Activated naive CD4-positive, alpha-beta T cell treated with anti-CD3 and anti-CD28 coated beads, Interleukin-2, amount 50 U/mL, for 72 hours (primary cell): ENCODE measurements at places on chromosomes 7 and 10.

- DNase-seq, result no peak
Observed at GRCh38 chr10:127221281-127221680, 24.9 kb upstream of the INSYN2A start.

DNA sequence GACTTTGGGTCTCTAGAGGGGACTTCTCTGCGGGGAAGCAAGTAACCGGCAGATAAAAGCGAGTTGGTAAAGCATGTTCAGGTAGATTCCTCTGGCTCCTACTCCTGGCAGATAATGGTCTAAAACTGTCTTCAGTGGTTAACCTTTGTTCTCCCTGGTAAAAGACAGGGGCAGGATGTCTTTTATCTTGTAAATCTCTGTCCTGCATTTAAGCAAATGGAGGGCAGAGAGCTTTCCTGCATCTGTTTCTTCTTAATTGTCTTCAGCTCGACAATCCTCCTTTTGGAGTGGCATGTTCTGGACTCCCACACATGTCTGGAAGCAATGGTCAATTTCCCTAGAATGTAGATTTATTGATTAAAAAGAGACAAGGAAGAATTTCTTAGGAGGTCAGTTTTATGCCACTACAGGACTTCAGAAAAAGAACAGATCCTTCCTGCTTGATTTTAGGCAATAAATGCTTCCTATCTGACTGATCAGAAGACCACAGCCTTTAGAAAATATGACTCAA, 16.6 kb downstream of the C7orf33 start:
- DNase-seq, result no peak

DNA sequence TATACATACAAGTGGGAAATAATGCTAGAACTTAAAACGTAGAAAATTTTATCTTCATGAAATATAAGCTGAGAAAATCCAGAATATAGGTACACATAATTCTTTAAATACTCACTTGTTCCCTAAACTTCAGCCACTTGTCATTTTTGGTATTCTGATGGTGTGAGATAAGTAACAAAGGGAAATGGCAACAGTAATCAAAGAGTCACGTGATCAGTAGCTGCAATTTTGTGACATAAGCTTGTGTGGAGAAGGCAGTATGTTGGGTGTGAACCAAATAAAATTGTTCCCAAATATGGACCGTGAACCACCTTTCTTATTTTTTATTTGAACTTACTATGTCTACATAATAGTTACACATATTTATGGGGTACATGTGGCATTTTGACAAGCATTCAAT, 650.3 kb upstream of the ADARB2 start:
- no peak for DNase-seq

GRCh38 chr10:94300042-94300441, 62.7 kb downstream of the NOC3L start:
- DNase-seq, result no peak

DNA sequence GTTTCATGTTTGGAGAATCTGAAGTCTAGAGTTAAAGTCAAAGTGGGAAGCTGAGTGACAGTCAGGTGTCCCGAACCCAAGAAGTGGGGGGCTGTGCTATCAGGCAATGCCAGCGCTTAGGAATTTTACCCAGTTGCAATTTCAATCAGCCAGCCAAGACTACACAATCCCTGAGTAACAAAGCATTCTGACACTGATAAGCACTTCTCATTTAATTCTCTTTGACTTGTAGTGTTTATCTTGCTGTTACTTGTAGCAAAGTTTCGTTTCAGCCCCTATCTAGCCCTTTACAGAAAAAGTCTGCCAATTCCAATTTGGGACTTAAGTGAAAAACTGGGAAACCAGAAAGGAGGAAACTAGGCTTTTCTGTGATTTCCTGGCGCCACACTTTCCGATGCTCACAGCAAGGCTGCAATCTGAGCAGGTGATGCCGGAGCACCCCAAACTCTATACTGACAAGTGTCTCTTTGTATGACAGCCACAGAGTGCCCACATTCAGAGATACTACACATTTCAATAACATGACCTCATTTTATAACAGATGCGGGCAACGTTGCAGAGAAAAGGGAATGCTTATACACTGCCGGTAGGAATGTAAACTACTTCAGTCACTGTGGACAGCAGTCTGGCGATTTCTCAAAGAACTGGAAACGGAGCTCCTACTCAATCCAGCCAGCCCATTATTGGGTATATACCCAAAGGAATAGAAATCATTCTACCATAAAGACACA, 61.0 kb downstream of the ITIH5 start:
- DNase-seq, result no peak

GRCh38 chr7:80312139-80312661, 177.6 kb downstream of the GNAI1 start:
- no peak for DNase-seq

- no peak for DNase-seq
Observed at GRCh38 chr7:81415181-81415580, 354.7 kb downstream of the HGF start.

- DNase-seq, result no peak
Observed at GRCh38 chr10:131850383-131850870, 50.4 kb upstream of the PPP2R2D start.

- no peak for DNase-seq
Observed at GRCh38 chr10:695396-695795, 5.9 kb upstream of the DIP2C start.

DNA sequence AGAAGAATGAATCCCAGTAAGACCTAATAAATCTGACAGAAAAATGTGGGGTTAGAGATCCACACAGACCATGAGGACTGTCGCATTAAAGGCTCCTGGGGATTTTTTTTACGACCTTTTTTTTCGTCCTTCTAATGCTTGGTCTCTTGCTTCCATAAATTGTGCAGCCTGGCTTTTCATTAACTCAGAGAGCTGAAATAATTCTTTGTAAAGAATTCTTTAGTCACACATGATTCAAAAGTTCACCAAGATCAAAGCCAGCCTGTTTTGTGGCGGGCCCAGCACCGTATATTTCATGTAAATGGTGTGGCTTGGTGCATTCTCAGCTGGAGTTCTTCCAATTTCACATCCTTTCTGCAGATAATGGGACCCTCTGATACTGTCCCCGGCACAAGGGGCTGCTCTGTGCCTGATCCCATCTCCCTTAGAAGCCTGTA, 206.6 kb upstream of the BMPER start:
- DNase-seq, result no peak

DNA sequence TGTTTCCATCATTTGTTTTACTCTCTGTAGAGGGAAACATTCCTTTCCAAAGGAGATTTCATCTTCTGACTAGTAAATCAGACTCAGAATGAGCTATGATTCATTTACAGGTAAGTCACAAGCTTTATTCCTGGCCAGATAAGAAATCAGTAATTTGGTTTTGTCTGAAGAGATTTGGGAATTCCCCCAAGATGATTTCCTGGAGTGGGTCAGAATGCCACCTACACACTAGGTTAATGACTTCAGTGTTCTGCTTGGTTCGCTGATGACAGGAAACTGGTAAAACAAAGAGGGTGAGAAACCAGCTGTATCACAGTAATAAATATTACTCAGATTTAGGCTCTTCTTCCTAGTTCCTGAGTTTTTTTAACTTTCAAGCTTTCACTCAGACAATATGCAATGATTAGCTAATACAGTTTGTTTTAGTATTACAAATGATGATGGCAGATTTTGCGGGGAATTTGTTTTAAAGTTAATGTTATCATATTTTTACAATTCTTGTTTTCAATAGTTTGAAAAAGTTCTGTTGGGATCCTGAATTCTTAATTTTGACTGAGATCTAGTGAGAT, 8.3 kb upstream of the ASZ1 start:
- DNase-seq, result no peak

DNA sequence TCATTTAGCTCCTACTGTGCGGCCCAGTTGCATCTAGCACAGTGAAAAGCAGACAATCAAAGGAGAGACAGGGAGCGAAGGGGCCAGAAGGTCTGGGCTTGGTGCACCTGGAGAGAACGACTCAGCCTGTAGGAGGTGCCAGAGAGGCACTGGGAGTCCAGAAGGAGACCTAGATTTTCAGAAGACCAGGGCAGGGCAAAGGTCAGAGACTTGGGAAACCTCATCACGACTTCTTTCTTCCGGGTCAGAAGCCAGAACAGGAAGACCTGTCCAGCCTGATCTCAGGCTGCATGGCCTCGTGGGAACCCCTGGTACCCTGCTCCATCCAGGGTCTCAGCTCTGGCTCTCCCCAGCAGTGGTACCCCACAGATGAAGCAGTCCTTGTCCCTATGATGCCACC, 5.2 kb downstream of the AGAP3 start:
- DNase-seq, result no peak

GRCh38 chr10:29712108-29712507, 77.3 kb upstream of the SVIL start:
- no peak for DNase-seq

DNA sequence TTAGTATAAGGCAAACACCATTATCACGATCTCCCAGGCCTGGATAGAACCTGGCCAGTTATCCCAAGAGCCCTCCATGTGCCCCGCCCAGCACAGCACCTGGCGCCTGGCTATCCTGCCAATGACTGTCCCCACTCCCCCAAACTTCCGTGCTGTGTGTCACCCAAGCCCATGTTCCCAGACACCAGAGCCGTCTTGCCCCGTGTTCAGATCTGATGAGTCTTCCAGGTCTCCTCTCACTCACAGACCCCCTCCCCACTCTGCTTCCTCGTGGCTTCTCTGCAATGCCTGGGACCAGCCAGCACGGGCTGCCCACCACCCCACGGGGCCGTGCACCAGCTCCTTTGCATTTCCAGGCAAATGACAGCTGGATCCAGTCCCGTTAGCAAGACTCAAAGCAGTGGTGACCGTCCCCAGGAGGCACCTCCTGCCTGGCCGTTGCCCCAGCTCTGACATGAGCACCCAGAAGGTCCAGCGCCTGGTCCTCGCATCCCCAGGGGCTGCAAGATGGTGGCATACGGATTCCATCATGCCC, 43.8 kb upstream of the INPP5A start:
- DNase-seq, result no peak

DNA sequence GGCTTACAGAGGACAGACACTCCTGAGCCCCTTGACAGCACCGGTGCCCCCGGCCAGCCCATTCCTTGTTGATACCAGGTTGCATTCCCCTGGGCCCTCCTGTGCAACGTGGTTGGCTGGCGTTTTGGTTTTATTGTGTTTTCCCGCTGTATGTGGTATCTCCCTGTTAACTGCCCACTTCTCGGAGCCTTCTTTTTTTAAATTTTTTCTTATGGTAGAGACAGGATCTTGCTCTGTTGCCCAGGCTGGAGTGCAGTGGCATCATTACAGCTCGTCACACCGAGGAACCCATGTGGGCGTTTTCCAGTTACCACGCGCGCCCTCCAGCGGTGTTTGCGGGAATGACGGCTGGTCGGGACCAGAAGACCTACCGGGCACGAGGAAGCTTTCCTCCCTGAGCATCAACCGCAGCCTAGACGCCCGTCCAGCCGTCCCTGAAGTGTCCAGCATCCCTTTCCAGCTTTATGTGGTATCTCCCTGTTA, 16.9 kb upstream of the ZFAND2A start:
- peak; percentile 96 for DNase-seq

DNA sequence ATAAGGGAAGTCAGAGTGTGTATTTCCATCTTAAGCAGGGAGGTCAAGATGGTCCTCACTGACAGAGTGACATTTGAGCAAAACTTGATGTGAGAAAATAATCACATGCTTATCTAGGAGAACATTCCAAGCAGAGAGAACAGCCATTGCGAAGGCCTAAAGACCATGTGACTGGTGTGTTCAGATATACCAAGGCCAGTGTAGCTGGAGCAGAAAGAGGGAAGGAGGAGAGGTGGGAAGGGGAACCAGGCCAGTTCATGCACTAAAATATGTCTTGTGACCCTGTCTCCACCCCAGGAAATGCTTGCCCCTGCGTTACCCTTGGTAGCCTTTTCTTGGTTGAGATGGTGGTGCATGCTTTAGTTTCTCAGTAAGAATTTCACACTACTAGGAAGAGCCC, 77.4 kb downstream of the CACNB2 start:
- no peak for DNase-seq

DNA sequence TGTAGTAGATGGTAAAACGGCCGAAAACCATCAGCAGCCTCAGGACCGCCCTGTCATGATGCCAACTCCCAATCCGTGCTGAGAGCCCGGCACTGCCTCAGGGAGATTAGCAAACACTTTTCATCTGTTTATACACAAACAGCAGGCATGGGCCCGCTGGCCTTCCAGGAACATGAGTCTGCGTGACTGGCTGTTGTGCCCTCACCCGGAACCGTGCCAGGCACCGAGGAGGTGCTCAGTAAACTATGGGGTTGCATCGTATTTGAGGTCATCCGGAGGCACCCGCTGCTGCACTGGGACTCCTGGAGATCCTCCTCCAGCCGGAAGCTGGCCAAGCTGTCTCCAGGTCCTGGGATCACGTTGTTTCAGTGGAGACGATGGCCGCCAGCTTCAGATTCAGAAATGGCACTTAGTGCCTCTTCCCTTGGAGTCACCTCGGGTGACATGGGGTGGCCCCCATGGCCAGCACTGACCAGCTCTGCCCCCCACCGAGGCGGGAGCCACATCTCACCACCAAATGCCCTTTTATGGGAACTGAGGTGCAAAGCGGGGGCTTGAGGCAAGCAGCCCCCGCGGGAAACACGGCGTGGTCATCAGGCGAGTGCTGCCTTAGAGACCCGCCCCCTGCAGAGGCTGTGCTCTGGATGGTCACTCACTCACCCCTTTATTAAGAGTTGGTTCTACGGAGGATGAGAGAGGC, 585.9 kb downstream of the PTPRN2 start:
- DNase-seq, result no peak

GRCh38 chr10:8055420-8056349, 1.2 kb downstream of the GATA3 start:
- DNase-seq, result no peak

DNA sequence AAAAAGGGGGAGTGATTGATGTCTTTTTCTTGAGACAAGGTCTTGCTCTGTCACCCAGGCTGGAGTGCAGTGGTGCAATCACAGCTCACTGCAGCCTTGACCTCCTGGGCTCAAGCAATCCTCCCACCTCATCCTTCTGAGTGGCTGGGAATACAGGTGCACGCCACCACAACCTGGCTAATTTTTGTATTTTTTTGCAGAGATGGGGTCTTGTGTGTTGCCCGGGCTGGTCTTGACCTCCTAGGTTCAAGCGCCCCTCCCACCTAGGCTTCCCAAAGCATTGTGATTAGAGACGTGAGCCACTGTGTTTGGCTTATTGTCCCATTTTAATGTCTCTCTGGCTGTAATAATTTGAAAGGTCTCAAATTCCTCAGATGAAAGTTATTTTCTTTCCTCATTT, 21.8 kb downstream of the UPP1 start:
- no peak for DNase-seq

GRCh38 chr10:119652361-119652730, 1.2 kb downstream of the BAG3 start:
- no peak for DNase-seq

GRCh38 chr7:2017914-2018568, 214.7 kb downstream of the MAD1L1 start:
- peak; percentile 48 for DNase-seq

DNA sequence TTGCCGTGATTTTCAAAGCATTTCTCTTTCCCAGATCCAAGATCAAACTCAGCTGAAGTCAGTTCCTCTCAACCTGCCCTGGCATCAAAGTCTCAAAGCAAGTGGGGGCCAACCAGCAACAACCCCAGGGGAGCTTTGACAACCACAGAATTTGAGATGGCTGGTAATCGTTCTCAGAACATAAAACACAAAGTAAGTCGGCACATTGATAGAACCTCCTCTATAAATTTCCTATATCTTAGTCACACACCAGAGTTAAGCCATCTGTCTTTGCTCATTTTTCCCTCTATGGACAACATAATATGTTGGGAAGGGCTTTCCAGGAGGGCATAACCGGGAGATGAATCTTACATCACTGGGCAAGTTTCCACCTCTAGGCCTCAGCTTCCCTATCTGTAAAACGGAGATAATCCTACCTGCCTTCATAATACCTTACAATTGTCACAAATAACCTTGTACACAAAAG, 1.2 kb upstream of the DNAJC9 start:
- no peak for DNase-seq
